Fibroblast of skin of right quadriceps (primary cell): ENCODE measurements at places on chromosomes 5 and 9.
A peak's percentile ranks its signal among the peaks of the same experiment; 100 is the strongest.

DNA sequence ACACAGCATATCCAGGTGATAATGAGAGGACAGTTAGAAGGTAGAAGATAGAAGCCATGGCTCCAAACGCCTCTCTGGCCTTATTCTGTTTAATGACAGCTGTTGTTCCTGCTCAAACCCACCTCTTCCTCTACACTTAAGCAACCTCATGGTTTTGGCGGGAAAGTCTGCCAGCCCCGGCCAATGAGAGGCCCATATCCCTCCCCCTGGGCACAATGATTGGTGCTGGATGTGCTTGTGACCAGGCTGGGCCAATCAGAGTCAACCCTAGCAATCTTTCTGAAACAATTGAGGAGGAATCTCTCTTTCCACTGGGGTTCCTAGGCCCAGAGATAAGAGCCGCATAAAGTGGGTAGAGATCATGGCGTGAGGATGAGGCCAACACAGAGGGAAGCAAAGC, 4.8 kb upstream of the GFI1B start:
- DNase-seq: peak; percentile 9

DNA sequence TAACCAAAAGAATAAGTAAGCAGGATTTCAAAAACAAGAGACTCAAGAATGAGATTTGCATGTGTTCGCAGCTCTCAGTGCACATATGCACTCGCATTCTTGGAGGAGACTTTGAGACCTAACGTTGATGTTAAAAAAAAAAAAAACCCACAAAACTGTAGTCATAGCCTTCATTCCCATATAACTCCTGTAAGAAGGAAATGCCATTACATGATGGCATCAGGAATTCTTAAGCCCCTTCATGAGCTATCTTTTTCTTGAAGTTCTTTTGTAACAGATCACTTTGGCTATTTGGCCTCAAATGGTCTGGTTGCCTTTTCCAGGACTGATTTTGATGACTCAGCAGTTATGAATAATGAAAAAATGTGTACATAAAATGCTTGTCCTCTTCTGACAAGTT, 113.8 kb downstream of the ALDH1A1 start:
- peak; percentile 88 for DNase-seq

DNA sequence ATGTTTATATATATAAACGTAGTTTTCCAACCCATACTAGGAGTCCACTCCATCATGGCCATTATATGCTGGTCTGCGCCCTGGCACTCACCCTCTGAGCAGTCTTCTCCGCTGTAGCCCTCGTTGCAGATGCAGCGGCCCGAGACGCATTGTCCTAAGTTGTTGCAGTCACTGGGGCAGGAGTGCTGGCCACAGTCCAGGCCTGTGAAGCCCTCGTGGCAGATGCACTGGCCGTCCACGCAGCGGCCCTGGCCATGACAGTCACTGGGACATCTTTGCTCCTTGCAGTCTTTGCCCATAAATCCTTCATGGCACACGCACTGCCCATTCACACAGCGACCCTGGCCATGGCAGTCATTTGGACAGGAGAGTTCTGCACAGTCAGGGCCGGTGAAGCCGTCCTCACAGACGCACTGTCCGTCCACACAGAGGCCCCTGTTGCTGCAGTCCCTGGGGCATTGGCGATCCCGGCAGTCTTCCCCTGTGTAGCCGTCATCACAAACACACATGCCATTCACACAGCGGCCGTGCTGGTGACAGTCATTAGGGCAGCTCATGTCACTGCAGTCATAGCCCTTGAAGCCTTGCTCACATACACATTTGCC, 32.1 kb downstream of the TNC start:
- no peak for DNase-seq

GRCh38 chr9:18544456-18544855, 70.5 kb downstream of the ADAMTSL1 start:
- DNase-seq: no peak

GRCh38 chr5:131992370-131992769, 19.1 kb downstream of the ACSL6 start:
- no peak for DNase-seq

- peak; percentile 95 for DNase-seq
Observed at GRCh38 chr9:115133649-115134048, 15.7 kb upstream of the TNC start.

GRCh38 chr9:136019681-136020060, 58.5 kb upstream of the UBAC1 start:
- DNase-seq: no peak

DNA sequence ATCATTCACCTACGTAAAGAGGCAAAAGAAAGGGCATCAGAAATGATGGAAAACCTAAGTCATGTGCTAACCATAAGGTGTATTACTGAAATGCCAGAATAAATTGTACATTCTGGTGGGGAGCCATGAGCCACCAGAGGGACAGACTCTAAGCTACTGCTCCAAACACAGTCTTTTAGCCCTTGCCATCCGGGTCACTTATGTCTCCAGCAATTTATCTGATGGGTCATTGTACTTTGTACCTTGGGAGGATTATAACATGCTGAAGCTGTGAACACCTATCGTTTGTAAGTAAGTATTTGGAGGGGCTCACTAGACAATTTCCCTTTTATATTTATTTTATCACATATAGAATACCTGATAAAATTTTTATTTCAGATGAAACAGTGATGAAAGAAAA, 495.1 kb downstream of the KIF4B start:
- no peak for DNase-seq

GRCh38 chr5:3656803-3657202, 61.2 kb downstream of the IRX1 start:
- no peak for DNase-seq

DNA sequence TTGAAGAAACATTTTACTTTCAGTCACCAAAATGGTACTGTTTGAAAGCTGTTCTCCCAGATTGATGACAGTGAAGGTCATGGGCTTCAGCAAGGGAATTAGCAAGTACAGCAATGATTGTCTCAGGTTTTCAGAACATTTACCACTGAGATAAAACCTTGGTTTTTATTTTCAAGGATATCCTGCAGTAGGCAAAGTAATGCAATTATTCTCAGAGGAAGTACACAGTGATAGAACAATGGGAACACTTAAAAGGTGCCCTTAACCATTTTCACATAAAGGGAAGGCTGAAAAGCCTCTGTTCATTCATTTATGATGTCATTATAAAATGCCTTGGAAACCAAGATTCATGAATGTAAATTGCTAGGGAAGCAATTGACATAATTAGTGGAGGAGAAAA, 471.8 kb upstream of the ACO1 start:
- DNase-seq: no peak

- DNase-seq: no peak
Observed at GRCh38 chr9:138097501-138097991, 220.0 kb downstream of the CACNA1B start.

GRCh38 chr9:132006677-132007370, 72.8 kb downstream of the MED27 start:
- DNase-seq: peak; percentile 76

DNA sequence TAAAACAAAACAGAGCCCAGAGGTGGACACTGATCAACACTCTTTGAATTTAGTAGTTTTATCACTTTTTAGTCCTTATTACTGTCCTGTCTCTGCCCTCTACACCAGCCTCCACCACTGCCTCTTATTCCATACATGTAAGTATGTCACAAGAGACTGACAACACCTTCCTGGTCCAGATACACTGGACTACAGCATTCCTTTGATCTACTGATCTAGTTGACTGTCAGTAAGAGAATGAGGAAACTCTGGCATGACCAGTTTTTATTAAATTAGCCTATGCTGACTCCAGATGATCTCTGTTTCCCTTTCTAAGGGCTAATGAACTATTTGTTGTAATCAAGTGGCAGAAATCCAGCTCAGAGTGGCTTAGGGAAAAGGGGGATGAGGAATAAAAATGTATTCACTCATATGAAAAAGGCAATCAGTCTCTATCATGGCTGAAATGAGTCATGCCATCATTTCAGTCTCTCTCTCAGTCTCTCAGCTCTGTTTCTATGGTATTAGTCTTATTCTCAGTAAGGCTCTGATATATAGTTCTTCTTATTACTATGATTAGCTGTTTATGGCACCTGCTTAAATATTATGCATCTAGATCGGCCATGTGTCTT, 5.5 kb downstream of the ARHGEF37 start:
- DNase-seq: no peak

DNA sequence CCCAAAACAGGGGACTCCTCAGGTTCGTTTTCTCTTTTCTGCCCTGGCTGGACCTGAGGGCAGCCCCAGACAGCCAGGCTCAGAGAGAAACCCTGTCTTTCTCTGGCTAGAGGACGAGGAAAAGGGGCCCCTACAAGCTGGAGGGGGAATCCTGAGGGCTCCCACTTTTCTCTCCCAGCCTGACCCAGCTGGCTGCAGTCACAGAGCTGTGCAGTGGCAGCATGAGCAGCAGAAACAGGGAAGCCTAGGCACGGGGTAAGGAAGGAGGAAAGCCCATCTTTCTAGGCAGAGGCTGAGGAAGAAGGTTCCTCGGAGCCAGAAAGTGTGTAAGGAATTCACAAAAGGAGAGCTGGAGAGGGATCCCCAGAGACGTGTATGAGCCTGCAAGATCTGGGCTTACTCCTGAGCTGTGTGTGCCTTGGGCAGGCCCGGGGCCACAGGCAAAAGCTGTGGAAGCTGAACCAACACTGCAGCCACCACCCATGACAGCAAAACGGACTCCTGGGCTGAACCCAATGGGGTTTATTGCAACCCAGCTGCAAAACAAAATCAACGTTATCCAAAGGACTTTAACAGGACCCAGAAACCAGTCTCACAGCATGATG, 16.2 kb downstream of the CAMSAP1 start:
- no peak for DNase-seq

DNA sequence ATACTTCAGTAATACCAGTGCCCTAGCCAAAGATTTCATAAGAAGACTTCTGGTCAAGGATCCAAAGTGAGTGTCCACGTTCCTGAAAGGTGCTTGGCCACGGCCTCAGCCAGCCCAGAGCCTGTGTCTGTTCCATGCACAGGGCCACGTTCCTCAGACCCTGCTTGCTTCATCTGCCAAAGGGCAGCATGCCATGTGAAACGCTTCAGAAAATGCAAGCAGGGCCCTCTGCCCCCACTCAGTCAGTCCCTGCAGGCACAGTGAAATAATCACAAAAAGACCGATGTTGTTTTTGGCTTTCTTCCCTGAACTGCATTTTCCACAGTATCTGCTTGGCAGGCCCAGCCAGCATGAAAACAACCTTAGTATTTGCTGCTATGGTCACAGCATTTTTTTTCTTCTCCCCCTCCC, 85.5 kb upstream of the CTSL start:
- peak; percentile 48 for DNase-seq
